Cardiac fibroblast (primary cell): ENCODE measurements at places on chromosomes 2 and 18.

DNA sequence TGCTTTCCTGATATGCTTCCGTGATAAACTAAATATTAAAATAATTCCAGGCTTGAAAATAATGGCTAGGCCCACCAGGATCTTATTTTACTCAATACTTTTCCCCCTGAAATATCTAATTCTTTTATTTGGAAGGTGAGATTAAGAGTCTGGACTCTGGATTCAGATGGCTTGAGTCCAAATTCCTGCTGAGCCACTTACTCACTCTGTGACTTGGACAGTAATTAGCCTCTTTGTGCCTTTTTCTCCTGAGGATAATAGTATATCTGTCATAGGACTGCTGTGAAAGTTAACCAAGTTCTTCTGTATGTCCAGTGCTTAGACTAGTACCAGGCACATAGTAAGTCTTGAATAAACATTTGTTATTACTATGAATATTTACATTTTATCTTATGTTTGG lies 127.3 kb upstream of the ERBB4 start:
- DNase-seq, result no peak

- DNase-seq, result peak; percentile 41
Measured at GRCh38 chr2:207156451-207157161, 9.1 kb downstream of the KLF7 start.

DNA sequence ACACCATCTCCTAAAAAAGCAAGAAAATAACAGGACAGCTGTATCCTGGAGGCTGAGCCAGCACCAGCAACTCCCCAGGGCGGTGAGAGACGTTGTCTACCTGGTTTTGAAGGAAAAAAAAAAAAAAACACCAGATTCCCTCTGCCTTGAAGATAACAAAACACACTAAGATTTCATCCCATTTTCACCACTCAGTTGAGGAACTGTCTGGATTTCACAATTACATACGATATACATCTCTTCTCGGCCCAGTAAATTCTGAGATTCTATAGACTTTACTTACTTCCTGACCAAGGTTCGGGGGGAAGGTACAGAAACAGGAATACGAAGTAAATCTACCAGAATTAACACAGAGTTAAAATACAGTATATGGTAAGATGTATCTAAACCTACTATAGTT lies 8.5 kb downstream of the ZNF516 start:
- DNase-seq, result no peak

- DNase-seq, result peak; percentile 46
Measured at GRCh38 chr18:49784427-49785185, 28.7 kb downstream of the ACAA2 start.

DNA sequence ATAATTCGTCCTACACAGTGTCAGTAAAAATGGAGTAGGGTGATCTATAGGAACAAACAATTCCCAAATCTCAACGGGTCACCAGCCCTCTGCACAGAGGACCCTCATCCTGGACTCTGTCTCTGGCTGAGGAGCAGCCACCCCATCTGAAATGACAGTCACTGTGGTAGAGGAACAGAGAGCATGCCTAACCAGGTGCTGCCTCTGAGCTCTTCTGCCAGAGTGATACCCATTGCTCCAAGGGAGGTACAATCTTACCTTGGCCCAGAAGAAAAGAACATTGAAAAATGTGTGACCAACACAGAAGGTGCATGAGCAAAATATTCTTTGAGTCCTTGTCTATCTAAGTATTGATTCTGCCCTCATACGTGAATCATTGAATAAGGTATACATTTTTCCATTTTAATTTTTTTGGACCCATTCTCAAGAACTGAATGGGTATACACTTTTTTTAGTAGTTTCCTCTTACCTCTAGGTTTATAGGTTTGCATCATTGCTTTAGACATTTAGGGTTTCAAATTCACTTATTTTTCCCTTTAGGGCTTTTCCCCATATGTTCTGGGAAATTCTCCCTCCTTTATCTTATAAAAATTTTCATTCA lies 8.7 kb downstream of the SP140 start:
- DNase-seq, result no peak

- no peak for DNase-seq
Measured at GRCh38 chr2:5980450-5981190, 288.4 kb downstream of the SOX11 start.

DNA sequence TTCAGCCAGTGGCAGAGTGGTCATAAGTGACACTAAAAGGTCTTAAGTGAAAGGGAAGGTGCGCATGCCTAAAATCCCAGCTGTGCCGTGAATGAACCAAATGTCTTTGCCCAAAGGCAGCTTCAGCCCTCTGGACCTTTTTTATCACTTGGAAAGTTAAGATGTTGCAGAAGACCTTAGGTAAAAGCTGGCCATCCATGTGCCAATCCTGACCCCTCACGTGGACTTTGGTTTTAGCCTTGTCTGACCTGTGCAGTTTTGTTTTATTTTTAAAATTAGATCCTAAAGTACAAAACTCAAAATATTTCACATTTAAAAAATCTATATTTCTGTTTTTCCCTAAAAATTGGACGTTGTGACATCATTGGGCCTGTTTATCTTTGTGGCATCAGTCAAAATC lies 429.5 kb downstream of the STK39 start:
- DNase-seq, result no peak

- no peak for DNase-seq
Measured at GRCh38 chr18:79693561-79694205, 14.1 kb downstream of the CTDP1 start.

GRCh38 chr2:229235131-229235914 lies 35.8 kb downstream of the PID1 start:
- DNase-seq, result peak; percentile 37

- DNase-seq, result no peak
Measured at GRCh38 chr18:4230450-4231168, 224.5 kb downstream of the DLGAP1 start.

DNA sequence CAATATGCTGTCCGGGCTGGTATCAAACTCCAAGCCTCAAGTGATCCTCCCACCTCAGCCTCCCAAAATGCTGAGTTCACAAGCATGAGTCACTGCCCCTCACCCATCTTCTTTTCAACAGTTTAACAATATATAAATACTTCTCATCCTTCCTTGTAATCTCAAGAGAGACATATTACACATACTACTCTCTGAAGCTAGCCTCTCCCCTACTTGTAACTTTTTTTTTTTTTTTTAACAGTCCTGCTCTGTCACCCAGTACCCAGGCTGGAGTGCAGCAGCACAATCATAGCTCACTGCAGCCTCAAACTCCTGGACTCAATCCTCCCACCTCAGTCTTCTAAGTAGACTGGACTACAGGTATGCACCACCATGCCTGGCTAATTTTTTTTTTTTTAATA lies 5.7 kb downstream of the GFPT1 start:
- peak; percentile 64 for DNase-seq
